ENCODE measurements at places on chromosomes 1 and 21. TPM values are rescaled to one million over a fixed set of nuclear protein-coding genes. Genes with fewer than 3 reads are reported as not detected.
A peak's percentile ranks its signal among the peaks of the same experiment; 100 is the strongest.

- peak; percentile 50 for DNase-seq
Observed at GRCh38 chr1:246724731-246725095, 504 bp downstream of the SCCPDH start.

GRCh38 chr1:169044296-169044695 is 62.2 kb upstream of the ATP1B1 start:
- DNase-seq: no peak

- no peak for DNase-seq
Observed at GRCh38 chr1:6389971-6390370, 3.6 kb downstream of the ACOT7 start.

GRCh38 chr1:208243967-208244916 is at the start of gene PLXNA2:
PLXNA2 (minus strand) TSS chr1:208244384; CDS start chr1:208217922, 26,462 bp downstream.
- peak; percentile 69 for DNase-seq

GRCh38 chr1:183812686-183813569 is 8.0 kb downstream of the RGL1 start:
- DNase-seq: peak; percentile 47

DNA sequence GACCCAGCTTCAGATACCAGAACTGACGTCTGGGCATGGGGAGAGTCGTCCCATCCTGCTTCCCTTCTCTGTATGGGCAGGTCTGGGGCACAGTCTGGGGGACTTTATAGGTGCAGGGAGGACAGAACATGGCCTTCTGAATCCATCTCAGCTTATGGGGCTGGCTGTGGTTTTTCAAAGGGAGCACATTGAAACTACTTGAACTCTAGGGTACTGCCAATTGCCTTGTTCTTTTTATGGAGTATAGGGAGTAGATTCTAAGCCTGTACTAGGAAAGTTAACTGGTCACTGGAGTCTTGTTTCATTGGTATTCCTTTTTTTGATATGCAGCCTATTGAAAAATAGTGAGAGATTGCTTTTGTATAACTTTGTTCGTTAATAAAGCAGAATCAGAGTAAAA is 90.2 kb downstream of the ATP5PO start:
- no peak for DNase-seq

DNA sequence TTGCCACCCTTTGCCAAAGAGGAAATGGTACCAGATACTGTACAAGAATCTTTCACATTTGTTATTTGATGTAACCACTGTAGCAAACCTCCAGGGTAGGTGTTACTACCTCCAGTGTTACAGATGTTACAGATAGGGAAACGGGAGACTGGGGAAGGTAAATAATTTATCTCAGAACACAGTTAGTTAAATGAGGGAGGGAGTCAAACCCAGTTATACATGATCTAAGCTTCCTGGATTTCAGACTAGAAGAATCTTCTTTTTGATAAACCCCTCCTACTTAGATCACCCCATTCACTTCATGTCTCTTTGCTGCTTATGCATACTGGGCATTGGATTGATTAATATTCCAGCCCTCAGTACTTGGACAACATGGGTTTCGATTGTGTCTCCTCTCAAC is 276.4 kb downstream of the HHAT start:
- no peak for DNase-seq

GRCh38 chr1:84198832-84199231 is 54.8 kb downstream of the PRKACB start:
- DNase-seq: no peak

GRCh38 chr1:156368889-156369684 is at the start of gene RHBG:
RHBG (plus strand) TSS chr1:156369211; CDS start chr1:156369250, 39 bp downstream.
- peak; percentile 20 for DNase-seq

GRCh38 chr1:241531195-241532161 is 700 bp upstream of the KMO start:
- peak; percentile 83 for DNase-seq

- DNase-seq: peak; percentile 63
Observed at GRCh38 chr1:231814021-231814420, 187.4 kb downstream of the DISC1 start.

DNA sequence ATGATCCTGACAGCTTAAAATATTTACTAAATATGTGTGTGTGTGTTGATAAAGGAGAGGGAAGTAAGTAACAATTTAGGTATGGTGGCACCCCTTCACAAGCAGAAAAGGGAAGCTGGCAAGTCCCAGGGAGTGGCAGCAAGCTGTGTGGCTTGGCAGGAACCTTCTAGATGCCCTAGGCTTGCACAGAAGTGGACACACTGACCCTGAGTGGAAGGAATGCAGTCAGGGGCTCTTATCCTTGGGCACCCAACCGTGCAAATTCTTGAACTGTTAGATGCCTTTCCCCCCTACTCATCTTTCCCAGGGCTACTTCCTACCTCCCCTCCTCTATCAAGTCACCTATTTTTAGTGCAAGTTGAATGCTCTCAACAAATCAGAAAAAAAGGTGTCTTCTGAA is 18.9 kb downstream of the ACP6 start:
- DNase-seq: no peak

FASLG gene
- not detected for total RNA-seq

GSTM5 gene
- total RNA-seq: 5.8 TPM

TAS1R1 gene
- under 0.01 TPM for total RNA-seq

HCN3 gene
- total RNA-seq: 1.6 TPM

CADM3 gene
- not detected for total RNA-seq

OR14I1 gene
- not detected for total RNA-seq

OR2T34 gene
- not detected for total RNA-seq

USH2A gene
- under 0.01 TPM for total RNA-seq

CD247 gene
- not detected for total RNA-seq
